ENCODE measurements at places on chromosomes 4 and X.

DNA sequence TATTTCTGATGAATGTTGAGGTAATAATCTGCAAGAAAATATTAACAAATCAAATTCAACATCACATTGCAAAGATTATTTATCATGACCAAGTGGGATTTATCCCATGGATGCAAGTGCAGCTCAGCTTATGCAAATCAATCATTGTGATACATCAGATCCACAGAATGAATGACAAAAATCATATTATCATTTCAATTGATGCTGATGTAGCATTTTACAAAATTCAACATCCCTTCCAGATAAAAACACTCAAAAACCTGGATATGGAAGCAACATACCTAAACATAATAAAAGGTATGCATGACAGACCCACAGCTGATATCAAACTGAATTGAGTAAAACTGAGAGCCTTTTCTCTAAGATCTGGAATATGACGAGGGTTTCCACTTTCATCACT lies 1915.4 kb downstream of the ARAP2 start:
- no peak for DNase-seq

GRCh38 chrX:51697397-51697796 lies 12.9 kb upstream of the CENPVL1 start:
- no peak for DNase-seq

DNA sequence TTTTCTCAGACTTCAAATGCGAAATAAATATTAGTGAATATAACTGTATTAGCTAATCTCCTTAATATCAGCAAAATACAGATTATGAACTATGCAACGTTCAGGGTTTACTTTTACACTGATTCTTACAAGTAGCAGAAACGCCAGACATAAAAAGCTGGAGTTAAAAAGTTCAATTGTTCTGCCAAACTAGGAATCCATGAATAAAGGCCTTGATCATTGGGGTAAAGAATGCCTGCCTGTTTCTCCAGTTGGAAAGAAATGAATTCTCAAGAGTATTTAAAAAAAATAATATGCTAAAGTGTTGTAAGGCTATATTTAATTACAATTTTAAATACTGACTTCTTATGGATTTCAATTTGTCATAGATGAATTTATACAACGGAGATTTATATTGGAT lies 612.2 kb downstream of the DMD start:
- DNase-seq = no peak

DNA sequence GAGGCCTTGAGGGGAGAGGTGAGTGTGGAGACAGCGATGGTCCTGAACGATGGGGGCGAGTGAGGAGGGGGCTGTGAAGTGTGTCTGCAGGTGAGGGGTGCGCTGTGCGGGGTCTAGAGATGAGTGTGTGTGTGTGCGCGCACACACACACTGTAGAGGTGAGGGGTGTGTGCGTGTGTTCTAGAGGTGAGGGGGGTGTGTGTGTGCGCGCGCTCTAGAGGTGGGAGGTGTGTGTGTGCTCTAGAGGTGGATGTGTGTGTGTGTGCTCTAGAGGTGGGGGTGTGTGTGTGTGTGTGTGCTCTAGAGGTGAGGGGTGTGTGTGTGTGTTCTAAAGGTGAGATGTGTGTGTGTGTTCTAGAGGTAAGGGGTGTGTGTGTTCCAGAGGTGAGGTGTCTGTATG lies 574 bp downstream of the BST1 start:
- no peak for DNase-seq

DNA sequence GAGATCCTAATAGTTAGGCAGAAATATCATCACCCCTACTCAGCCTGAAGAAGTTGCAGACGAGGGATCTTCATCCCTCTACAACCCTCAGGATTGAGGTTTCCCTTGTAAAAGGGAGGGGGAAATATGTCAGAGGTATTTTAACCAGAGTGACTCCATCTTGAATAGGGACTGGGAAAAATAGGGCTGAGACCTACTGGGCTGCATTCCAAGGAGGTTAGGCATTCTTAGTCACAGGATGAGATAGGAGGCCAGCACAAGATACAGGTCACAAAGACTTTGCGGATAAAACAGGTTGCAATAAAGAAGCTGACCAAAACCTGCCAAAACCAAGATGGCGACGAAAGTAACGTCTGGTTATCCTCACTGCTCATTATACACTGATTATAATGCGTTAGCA lies 17.5 kb downstream of the IL13RA2 start:
- no peak for DNase-seq

- no peak for DNase-seq
Observed at GRCh38 chrX:70039758-70040157, 10.0 kb downstream of the AWAT2 start.

DNA sequence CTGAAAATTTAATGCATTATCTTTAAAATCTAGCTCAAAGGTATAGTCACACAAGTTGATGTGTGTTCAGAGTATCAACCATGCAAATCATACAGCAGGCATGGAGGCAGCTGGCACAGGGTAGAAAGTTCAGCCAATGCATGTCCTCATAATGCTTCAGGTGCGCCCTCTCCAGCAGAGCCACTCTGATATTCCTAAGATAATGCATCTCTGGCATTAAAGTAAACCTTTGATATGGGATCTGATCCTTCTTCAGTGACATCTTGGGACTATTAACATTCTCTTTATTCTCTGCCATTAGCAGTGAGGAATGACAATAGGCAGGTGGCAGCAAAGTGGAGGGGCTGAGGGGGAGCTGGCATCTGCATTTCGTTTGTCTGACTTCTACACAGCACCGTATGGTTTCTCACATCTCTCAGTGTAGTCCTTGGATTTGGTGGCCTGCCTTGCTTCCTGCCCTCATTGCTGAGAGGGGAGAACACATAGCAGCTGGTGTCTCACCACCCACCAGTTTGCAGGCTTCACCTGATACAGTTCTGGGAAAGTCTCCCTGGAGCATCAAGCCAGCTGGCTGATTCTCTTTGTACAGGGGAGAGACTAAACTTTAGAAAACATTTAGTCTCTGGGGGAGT lies 168.7 kb upstream of the TBC1D9 start:
- peak; percentile 36 for DNase-seq

DNA sequence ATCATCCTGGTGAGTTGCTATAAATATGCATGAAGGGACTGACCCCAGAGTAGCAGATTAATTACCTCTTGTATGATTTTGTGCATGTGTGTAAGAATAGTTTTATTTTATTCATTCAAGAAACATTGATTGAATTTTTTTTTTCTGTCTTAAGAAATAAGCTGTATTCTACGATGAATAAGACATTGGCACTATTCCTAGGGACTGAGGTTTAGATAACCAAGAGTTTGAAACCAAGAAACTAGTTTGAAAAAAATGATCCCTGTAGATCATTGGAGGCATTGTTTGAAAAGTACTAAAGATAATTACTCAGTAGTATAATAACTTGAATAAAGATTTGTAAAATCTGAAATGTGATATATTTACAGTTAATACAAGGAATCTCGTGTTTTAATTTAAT lies 1086.9 kb downstream of the PCDH7 start:
- no peak for DNase-seq

GRCh38 chr4:57078685-57079521 lies 31.3 kb downstream of the IGFBP7 start:
- no peak for DNase-seq

GRCh38 chr4:150874338-150875226 lies 140.5 kb downstream of the LRBA start:
- peak; percentile 1 for DNase-seq

- no peak for DNase-seq
Observed at GRCh38 chr4:81722290-81722851, 250.7 kb upstream of the RASGEF1B start.

GRCh38 chrX:16606142-16606720 lies 43.7 kb upstream of the S100G start:
- no peak for DNase-seq

- DNase-seq = no peak
Observed at GRCh38 chr4:14566518-14566917, 435.8 kb upstream of the CPEB2 start.

GRCh38 chr4:171857302-171858012 lies 44.3 kb downstream of the GALNTL6 start:
- DNase-seq = no peak

DNA sequence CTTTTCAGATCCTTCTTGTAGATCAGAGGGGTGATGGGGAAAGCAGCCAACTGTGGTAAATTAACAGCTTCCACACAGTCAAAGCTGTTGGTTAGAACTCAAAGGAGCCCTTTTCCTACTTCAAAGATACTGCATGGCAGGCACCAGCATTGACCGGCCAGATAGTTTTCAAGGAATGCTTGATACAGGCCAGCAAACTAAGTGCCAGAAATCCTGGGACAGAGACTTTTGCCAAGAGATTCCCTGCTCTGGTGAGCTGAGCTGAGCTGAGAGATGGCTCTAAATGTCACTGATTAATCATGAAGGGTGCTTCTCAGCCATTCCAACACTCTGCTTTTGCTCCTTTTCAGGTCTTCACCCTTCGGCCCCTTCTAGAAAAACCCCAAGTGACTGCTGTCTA lies 131.6 kb upstream of the MED14 start:
- no peak for DNase-seq

- DNase-seq = no peak
Observed at GRCh38 chr4:69092190-69092589, 4.1 kb upstream of the UGT2B7 start.

DNA sequence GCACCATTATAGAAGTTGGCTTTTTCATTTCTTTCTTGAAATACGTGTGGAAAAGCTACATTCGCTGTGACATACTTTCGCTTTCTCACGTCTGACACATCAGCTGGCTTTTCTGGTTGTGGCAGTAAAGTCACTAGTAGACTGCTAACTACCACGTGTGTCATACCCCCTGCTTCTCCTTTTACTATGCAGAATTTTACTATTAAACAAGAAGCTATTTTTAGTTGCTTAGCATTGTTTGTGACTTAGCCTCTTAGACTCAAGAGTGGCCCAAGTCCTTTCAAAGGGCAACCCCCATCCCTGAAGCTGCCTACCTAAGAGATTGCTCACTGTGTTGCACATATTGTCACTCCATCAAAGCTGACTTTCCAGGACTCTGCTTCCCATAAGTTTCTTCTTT lies 2.1 kb upstream of the IL2 start:
- no peak for DNase-seq

- DNase-seq = no peak
Observed at GRCh38 chr4:91838181-91838861, 465.4 kb upstream of the GRID2 start.

DNA sequence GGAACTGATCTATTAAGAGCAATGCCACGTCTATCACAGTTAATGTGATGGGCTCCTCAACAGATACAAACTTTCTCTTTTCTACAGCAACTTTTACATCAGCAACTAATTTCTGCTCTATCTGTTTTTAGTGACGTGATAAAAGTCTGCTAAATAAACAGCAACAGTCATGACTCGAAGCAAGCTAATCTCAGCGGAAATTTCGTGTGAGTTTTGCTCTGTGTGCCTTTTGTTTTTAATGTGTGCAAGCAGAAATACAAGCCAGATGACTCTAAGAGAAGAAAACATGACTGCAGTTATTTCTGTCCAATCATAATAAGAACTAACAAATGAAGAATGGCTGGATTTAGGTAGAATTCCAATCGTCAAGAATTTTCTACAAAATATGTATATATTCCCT lies 214.3 kb downstream of the LDB2 start:
- no peak for DNase-seq

DNA sequence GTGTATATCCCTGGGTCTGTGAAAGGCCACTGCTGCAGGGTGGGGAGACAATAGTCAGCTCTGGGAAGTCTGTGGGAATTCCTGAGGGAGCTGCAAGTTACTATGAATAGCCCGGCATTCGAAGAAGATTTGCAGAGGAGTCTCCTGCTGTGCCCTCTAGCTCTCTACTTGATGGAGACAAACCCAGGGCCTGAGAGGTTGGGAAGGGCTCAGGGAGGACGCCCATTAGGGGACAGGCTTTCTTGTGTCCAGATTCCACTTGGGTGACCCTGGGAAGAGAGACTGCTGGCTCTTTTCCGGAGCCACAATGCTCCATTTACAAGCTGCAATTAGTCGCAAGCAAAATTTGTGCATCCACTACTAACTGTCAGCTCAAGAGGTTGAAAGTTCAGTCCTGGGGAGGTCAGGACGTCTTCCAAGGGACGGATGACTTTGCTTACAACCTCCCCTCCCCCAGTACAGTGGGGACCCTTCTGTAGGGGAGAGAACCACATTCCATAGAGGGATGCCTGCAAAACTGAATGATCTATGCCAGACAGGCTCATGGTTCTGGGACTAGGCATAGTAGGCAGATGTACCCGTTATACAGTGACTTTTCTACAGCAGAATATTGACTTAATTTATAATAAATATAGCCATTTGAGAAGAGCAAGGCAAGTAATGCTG lies 48.2 kb upstream of the PHOX2B start:
- DNase-seq = no peak

DNA sequence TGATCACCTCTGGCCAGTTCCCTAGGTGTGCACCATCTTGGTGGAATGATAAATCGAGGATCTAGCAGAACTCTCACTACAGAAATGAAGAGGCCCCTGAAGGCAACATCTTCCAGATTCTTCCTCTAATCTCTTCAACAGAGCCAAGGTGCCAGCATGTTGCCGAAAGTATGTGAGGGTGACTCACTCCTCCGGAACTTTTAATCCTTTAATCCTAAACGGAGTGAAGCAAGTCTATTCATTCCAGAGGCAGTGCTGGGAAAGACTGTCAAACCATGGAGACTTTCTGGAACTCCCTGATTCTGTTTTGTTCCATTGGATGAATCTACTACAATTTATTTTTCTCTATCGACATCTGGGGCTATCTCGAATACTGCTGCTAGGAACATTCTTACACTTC lies 68.7 kb downstream of the SUPT20HL2 start:
- DNase-seq = no peak

DNA sequence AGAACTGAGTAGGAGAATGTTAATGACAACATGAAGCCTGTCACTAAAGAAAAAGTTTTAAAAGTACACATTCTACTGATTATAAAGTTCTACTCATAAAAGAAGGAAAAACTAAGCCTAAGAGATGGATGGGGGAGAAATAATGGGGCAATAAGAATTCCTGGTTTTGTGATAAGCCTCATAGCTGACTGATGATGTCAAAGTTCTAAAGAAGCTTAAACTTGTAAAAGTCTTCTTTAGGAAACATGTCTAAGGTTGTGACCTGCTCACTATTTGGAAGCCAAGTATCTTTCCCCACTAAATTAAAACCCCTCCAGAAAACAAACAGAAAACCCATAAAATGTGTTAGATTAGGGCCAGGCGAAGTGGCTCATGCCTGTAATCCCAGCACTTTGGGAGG lies 232.9 kb upstream of the GIMD1 start:
- no peak for DNase-seq

- DNase-seq = no peak
Observed at GRCh38 chr4:176841711-176842112, 49.0 kb upstream of the VEGFC start.
